ENCODE measurements at places on chromosomes 7 and 10.

DNA sequence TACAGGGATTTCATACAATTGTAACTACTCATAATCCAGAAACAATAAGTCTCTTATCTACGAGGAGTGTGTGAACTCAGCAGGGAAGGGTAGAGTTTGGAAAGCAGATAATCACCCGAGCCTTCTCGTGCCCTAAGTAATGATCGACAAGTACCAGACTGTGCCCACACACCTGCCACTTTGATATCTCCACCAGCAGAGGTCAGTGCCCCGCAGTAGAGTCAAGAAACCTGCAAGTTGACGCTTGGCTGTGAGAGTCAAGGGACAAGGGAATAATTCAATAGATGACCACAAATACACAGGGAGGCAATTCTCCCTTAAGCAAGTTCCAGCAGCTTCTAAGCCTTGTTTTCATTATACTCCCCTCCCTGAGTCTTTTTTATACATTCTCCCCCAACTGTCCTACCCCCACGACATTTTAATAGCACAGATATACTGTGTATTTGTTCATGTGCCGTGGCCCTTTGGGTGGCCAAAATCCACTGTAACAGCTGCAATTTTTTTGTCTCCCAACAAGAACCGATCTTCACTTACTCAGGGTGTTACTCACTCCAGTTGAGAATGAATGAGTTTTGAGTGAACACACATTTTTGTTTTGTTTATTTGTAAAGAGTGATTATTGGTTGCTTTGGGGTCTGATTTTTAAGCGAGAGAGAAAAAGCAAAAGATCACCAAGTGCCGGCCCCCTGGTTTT lies 106.9 kb upstream of the RHEB start:
- peak; percentile 12 for DNase-seq

- no peak for DNase-seq
Measured at GRCh38 chr7:71140264-71140663, 8.3 kb downstream of the GALNT17 start.

DNA sequence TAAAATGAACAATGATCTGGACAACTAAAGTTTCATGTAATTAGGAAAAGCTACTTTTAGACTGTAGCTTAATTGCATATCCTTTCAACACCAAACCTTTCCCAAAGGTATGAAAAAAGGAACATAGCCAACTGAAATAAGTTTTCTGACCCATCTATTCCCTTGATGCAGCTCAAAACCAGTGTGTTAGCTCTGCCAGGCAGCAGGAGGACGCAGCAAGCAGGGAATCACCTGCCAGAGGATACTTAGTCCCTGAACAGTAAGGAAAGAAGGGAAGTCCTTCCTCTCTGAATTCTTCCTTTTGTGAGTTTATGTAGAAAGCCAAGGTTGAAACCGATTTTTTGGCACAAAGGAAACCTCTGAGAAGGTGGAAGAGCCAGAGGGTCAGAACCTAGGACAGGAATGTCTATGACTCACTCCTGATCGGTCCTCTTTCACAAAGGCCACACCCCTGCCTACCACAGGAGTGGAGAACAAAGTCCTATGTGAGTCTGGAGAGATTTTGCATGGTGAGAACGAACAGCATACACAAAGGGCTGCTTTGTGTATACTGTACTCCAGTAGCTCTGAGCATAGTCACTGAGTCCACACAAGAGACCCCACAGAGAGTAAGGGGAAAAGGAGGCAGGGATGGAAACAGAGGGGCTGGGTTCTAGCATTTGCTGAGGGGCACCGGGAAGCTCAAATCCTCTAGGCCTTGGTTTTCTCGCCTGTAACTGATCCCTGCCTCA lies 68.8 kb upstream of the GSDME start:
- no peak for DNase-seq

DNA sequence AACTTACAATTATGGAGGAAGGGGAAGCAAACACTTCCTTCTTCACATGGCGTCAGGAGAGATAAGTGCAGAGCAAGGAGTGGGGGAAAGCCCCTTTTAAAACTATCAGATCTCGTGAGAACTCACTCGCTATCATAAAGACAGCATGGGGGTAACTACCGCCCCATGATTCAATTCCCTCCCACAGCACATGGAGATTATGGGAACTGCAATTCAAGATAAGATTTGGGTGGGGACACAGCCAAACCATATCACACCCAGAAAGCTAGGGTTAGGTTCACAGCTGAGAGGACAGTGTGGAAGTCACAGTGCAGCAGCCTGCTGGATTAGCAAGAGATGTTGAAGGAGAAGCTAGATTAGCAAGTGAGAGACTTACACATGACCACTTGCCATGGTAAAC lies 81.6 kb downstream of the CRTAC1 start:
- DNase-seq = no peak

- no peak for DNase-seq
Measured at GRCh38 chr10:72954596-72955554, at the start of gene PLA2G12B. Gene PLA2G12B, minus strand, starts transcription at chr10:72954806. Its CDS starts 121 bp downstream, at chr10:72954685.

DNA sequence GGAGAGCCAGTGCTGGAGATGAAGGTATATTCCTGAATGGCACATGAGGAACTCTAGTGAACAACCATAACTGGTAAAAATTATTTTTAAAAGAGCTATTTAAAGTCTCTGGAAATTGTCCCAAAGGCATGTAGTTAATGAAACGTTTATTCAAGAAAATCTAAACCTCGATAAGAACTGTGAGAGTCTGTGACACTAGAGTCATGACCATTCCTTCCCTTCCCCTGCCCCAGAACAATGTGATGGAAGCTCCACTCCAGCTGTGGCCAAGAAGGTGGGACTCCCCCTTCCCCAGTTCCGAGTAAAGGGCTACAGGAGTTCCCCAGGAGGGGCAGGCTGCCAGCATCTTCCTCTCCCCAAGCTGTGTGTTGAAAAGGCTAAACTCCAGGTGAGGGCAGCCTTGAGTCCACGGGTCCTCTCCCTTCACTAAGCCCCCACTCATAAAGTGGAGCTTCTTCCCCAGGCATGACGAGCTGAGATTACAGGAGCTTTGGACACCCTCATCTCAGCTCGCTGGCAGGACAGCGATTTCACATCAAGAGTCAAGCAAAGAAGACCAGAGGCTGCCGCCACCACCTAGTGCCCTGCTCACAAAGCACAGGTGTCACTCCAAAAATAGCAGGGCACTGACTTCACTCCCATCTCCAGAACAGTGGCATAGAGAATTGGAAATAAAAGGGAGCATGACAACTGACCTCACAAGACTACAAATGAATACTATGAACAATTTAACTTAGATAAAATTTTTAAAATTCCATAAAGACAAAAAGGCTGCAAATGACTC lies 68.5 kb downstream of the NHLRC2 start:
- no peak for DNase-seq
